ENCODE measurements at places on chromosomes 7 and 10.

GRCh38 chr7:85685901-85686300 is 499.0 kb upstream of the SEMA3D start:
- DNase-seq, result no peak

DNA sequence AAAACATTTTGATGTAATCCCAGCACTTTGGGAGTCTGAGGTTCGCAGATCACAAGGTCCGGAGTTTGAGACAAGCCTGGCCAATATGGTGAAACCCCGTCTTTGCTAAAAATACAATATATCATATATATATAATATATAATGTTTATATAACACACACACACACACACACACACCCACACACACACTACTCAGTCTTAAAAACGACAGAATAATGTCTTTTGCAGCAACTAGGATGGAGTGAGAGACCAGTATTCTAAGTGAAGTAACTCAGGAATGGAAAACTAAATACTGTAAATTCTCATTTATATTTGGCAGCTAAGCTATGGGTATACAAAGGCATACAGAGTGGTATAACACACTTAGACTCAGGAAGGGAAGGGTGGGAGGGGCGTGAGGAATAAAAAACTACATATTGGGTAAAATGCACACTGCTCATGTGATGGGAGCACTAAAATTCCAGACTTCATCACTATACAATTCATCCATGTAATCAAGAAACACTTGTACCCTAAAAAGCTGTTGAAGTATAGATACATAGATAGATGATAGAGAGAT is 231.2 kb upstream of the SEMA3A start:
- no peak for DNase-seq

DNA sequence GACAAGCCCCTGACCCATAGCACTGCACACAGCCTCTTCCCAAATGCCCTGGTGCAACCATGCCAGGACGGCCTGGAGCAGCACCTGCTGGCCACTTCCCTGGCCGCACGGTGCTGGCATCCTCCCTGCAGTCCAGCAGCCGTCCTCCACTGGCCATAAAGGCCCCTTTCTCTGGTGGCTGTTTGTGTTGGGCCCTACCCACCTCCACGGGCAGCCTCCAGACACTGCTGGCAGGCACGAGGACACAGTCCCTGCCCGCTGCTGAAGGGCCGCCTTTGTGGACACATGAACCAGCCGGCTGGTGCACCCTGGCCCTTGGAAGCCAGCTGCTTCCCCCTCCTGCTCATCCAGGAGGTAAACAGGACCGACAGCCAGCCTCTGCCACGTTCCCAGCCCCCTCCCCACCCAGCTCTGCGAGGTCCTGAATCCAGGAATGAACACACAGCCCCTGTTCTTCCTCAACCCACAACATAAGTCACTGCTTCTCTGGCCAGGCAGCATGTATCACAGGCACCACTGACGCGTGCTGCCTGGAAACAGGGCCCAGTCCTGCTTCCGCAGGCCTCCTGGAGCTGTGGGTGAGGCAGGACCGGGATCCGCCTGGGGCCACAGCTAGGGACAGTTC is 43.8 kb downstream of the SPOCK2 start:
- no peak for DNase-seq

DNA sequence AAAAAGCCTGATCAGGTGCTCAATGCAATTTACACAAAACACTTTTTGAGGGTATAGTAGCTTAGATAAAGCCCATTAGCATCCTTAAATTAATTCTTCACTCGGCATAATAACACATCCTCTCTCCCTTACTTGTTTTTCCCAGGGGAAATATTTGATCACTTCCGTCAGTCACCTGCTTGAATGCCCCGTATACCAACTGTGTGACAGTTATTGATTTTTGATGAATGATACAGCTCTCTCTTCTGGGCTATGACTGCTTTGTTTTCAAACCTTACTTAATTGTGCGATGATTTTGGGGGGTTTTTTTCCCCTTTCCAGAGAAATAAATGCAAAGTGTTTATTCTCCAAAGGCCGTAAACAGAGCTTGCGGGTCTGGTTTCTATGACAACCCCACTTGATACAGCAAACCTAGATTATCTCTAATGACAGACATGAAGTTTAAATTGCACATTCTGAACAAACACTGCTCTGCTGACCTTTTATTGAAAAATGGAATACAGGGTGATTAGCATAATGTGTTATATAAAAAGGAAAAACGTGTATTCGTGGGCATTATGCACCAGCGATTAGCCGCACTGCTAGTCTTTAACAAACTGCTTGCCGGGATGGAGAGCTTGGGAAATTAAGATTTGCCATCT is 78.4 kb upstream of the NANOS1 start:
- DNase-seq, result no peak

DNA sequence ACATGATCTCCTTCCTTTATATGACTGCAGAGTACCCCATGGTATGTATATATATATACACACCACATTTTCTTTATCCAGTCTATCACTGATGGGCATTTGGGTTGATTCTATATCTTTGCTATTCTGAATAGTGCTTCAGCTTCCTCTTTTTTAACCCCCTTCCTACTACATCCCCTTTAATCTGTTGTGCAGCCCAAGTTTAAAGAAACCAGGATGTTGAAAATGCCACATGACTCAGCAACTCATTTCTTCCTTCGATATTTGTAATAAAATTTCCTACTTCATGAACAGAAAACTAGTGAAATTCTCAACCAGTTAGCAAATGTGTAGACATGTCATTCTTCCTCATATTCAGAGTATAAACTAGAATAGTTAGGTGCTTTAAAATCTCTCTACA is 1245.7 kb upstream of the SORCS1 start:
- no peak for DNase-seq

DNA sequence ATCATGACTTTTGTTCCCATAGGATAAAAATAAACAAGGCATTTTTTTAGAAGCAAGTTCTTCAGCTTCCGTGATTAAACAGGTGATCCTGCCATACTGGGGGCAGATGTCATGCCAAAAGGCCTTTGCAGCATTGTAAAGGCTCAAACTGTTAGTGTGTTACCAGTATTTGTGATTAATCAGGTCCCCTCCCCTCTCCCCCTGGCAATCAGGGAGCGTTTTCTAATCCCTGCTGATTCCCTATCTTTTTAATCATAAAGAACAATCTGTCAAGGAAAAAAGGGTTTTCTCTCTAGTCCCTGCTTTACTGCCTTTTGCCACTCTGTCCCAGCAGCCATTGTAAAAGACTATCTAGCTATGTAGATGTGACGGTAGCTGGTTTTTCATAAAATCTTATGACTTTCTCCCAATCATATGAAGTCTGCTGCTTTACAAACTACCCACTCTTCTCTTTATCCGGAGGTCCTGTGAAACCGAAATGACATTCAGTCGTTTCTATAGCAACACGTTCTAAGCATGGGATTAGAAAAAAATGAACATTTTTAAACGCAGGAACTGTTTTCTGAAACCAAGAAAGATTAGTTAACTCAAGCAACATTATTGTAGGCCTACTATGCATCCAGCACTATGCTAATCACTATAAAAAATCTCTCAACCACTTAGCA is 210.9 kb downstream of the RNLS start:
- DNase-seq, result no peak

GRCh38 chr7:157373493-157373892 is 36.7 kb downstream of the DNAJB6 start:
- no peak for DNase-seq

- no peak for DNase-seq
These were observed 488 bp downstream of the EIF4H start for GRCh38 chr7:74174606-74175082.

Data from neural crest cell (in vitro differentiated cells).